Activated naive CD8-positive, alpha-beta T cell treated with anti-CD3 and anti-CD28 coated beads for 36 hours (primary cell): ENCODE measurements at places on chromosomes 13 and 19. TPM values are rescaled to one million over a fixed set of nuclear protein-coding genes. Genes with fewer than 3 reads are reported as not detected.
A peak's percentile ranks its signal among the peaks of the same experiment; 100 is the strongest.

Gene PSG1
- total RNA-seq = not detected

Gene SBK2
- not detected for total RNA-seq

Gene ODAD3
- 0.27 TPM for total RNA-seq

Gene PBX4
- total RNA-seq = 9.6 TPM

Gene ZC3H13
- 41.6 TPM for total RNA-seq

Gene STK11
- 55.8 TPM for total RNA-seq

Gene FCER2
- 1.7 TPM for total RNA-seq

Gene SHISA2
- 0.27 TPM for total RNA-seq

Gene ZFP28
- 4.3 TPM for total RNA-seq

Gene CYP4F2
- total RNA-seq = not detected

Gene SMIM17
- total RNA-seq = not detected

GRCh38 chr19:55255618-55256423 lies 3.0 kb downstream of the PPP6R1 start:
- no peaks in the 10 kb centered on the region for H3K27me3 ChIP-seq
- H3K36me3 ChIP-seq = peaks cover 56% of the 10 kb centered on the region
- peak overlapping the region; percentile 98 for H3K27ac ChIP-seq
- peaks cover 56% of the 10 kb centered on the region for H3K4me1 ChIP-seq
- H3K4me3 ChIP-seq = peak overlapping the region; percentile 100
- peak; percentile 73 for DNase-seq

DNA sequence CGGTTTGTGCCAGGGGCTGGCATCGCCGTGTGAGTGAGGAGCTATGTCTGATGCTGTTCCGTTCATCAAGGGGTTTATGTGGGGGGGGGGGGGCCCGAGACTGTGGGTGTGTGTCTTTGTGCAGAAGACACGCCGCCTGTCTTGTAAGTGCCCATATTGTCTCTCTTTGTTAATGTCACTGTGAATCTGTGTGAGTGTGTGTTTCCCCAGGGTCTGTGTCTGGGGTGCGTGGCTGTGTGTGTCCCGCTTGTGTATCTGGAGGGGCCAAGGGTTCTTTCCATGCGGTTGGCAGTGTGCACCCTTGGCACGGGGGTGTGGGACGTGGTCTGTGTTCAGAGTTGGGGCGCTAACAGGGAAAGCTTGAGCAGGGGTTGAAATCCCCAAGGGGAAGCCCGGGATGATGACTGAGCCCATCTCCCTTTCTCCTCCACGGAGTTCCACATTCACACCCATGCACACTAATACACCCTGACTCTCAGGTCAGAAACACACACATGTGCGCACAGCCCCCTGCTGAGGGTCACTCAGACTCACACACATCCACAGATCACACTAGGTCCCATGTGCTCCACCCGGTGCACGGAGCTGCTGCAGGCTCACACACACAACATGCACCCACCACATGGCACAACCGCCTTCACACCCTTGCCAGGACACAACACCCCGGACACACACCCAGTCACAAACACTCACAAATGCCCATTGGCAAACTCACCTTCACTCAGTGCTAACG lies 1.8 kb downstream of the NCAN start:
- no peak overlapping the region for H3K4me3 ChIP-seq
- no peak for DNase-seq
- H3K36me3 ChIP-seq = no peaks in the 10 kb centered on the region
- H3K27ac ChIP-seq = no peak overlapping the region

- H3K36me3 ChIP-seq = no peaks in the 10 kb centered on the region
- no peak overlapping the region for H3K27ac ChIP-seq
- H3K4me1 ChIP-seq = no peaks in the 10 kb centered on the region
- H3K4me3 ChIP-seq = no peak overlapping the region
- H3K27me3 ChIP-seq = peaks cover 11% of the 10 kb centered on the region
- DNase-seq = no peak
Observed at GRCh38 chr19:51754770-51755169, 3.1 kb upstream of the FPR1 start.

- H3K4me1 ChIP-seq = peaks cover 36% of the 10 kb centered on the region
- no peak overlapping the region for H3K4me3 ChIP-seq
- H3K36me3 ChIP-seq = peaks cover 13% of the 10 kb centered on the region
- no peak overlapping the region for H3K27ac ChIP-seq
Observed at GRCh38 chr13:26325876-26326275, 71.9 kb downstream of the CDK8 start.

GRCh38 chr13:87666831-87667230 lies 4.3 kb upstream of the SLITRK5 start:
- no peaks in the 10 kb centered on the region for H3K36me3 ChIP-seq
- peaks cover 2% of the 10 kb centered on the region for H3K4me1 ChIP-seq
- no peak overlapping the region for H3K27ac ChIP-seq

GRCh38 chr13:64206430-64207225 lies 2791.0 kb upstream of the PCDH20 start:
- no peak overlapping the region for H3K27ac ChIP-seq
- H3K36me3 ChIP-seq = no peaks in the 10 kb centered on the region
- no peaks in the 10 kb centered on the region for H3K27me3 ChIP-seq
- H3K4me1 ChIP-seq = no peaks in the 10 kb centered on the region

DNA sequence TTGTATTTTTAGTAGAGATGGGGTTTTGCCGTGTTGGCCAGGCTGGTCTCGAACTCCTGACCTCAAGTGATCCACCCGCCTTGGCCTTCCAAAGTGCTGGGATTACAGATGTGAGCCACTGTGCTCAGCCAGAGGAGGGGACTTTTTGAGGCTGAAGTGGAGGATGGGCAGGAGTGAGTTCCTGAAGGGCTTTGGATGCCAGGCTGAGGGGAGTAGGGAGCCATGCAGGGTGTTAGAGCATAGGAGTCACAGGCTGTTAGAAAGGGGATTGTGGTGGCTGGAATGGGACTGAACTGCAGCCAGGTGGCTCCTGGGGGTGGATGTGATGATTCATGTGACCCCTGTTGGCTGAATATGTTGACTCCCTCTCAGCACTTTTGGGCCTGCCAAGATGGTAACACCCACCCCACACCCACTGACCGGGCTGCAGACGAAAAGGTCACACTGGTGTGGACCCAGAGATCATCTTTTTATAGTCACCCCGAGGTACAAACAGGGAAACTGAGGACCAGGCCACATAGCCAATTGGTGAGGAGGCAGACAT lies 11.2 kb downstream of the CYP4F22 start:
- H3K27me3 ChIP-seq = no peaks in the 10 kb centered on the region
- no peak for DNase-seq
- H3K36me3 ChIP-seq = peaks cover 22% of the 10 kb centered on the region

- H3K27me3 ChIP-seq = no peaks in the 10 kb centered on the region
- no peaks in the 10 kb centered on the region for H3K36me3 ChIP-seq
- no peak overlapping the region for H3K4me3 ChIP-seq
- H3K27ac ChIP-seq = no peak overlapping the region
- no peaks in the 10 kb centered on the region for H3K4me1 ChIP-seq
Observed at GRCh38 chr13:67080351-67080750, 149.8 kb downstream of the PCDH9 start.

GRCh38 chr19:38975861-38976271 lies 324 bp upstream of the FBXO17 start:
- H3K4me3 ChIP-seq = no peak overlapping the region
- no peak overlapping the region for H3K27ac ChIP-seq
- H3K27me3 ChIP-seq = peaks cover 45% of the 10 kb centered on the region

DNA sequence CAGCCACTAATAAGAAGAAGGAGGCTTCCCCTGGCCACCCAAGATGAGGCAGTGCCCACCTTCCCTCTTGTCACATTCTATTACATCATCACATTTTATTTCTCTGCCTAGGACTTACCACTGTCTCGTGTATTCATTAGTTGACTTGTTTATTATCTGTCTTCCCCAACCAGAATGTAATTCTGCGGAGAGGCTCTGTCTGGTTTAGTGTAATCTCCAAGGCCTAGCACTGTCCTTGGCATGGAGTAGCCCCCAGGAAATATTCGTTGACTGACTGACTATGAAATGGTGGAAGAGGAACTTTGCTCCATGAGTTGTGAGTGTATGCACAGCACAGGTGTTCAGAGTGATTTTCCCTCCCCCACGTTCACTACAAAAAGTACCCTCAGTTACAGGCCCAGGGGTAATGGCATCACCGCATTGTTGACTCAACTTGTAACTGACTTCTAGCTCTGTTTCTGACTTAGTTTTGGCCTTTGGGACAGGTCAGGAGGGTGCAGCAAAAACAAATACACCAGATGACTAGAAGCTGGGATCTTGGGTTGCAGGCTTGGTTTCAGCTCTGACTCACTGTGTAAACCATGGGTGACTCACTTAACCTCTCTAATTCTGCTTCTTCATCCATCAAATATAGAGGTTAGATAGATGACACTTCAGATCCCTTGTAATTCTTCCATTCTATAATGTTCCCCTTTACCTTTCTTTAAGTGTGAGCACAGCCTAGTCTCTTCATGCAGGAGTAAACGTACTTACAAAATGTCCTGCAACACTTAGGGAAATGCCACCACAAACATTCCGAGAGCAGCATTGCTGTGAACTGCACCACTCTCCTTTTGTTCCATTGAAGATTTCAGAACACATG lies 229.7 kb downstream of the KCNRG start:
- no peak overlapping the region for H3K4me3 ChIP-seq
- H3K27ac ChIP-seq = peak overlapping the region; percentile 36
- H3K27me3 ChIP-seq = peaks cover under 1% of the 10 kb centered on the region
- H3K36me3 ChIP-seq = no peaks in the 10 kb centered on the region

DNA sequence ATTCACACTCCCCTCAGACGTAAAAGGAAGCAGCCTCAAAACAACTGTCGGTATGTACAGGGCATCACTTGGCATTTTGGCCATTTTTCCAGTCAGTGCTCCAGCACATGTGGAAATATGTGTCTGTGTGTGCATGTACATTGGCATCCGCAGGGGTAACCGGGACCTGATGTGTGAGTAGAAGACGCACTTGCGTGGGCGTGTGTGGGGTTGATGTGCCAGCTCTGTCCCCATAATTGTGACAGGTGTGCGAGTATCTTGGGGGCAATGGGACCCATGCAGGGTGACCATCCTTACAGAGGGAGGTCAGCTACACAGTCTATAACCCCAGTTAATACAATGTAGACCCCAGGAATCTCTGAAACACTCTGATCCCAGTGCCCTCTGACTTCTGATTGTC lies 7.3 kb upstream of the ZNF331 start:
- H3K27ac ChIP-seq = no peak overlapping the region
- DNase-seq = no peak
- no peaks in the 10 kb centered on the region for H3K27me3 ChIP-seq
- H3K4me1 ChIP-seq = no peaks in the 10 kb centered on the region
- no peak overlapping the region for H3K4me3 ChIP-seq
- peaks cover 71% of the 10 kb centered on the region for H3K36me3 ChIP-seq

- DNase-seq = no peak
- no peaks in the 10 kb centered on the region for H3K36me3 ChIP-seq
- no peak overlapping the region for H3K27ac ChIP-seq
- H3K27me3 ChIP-seq = no peaks in the 10 kb centered on the region
- H3K4me3 ChIP-seq = no peak overlapping the region
Observed at GRCh38 chr13:84654654-84655275, 772.5 kb upstream of the SLITRK1 start.

DNA sequence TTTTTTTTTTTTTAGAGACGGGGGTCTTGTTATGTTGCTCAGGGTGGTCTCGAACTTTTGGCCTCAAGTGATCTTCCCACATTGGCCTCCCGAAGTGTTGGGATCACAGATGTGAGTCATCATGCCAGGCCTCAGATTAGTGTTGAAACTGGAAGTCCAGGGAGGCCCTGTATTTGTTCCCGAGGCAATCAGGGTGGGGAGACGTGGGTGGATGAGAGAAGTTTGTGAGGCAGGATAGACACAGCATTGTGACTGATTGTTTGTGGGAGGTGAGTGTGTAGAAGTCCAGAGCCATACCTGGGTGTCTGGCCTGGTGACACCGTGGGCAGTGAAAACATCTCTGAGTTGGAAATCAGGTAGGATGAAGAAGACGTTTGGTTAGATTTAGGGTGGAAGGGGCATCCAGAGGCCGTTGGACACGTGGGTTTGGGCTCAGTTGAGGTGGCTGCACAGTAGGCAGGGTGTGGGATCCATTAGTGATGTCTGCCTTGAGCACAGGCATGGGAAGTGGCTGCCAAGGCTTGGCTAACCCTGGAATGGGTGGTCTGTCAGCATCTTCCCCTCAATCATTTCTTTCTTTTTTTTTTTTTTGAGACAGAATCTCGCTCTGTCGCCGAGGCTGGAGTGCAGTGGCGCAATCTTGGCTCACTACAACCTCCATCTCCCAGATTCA lies 12.4 kb downstream of the RTN2 start:
- no peak for DNase-seq
- H3K27me3 ChIP-seq = no peaks in the 10 kb centered on the region
- no peak overlapping the region for H3K4me3 ChIP-seq
- H3K27ac ChIP-seq = no peak overlapping the region
- no peaks in the 10 kb centered on the region for H3K36me3 ChIP-seq
- peaks cover 7% of the 10 kb centered on the region for H3K4me1 ChIP-seq

DNA sequence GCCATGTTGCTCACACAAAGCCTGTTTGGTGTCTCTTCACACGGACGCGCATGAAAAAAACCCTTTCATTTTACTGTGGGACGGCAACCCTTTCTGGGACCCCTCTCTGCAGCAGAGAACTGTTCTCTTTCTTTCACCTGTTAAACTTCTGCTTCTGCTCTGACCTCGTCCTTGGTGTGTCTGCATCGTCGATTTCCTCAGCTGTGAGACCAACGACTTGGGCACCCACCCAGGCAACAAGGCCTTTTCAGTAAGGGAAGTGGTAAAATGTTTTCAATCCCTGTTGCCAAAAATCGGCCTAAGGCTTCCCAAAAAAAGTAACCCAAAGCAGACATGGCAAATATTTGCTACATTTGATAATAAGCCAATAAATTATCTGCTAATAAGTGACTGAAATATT lies 515.3 kb downstream of the IRS2 start:
- peaks cover 8% of the 10 kb centered on the region for H3K27me3 ChIP-seq
- DNase-seq = no peak
- no peaks in the 10 kb centered on the region for H3K36me3 ChIP-seq
- H3K27ac ChIP-seq = no peak overlapping the region
- H3K4me1 ChIP-seq = no peaks in the 10 kb centered on the region

DNA sequence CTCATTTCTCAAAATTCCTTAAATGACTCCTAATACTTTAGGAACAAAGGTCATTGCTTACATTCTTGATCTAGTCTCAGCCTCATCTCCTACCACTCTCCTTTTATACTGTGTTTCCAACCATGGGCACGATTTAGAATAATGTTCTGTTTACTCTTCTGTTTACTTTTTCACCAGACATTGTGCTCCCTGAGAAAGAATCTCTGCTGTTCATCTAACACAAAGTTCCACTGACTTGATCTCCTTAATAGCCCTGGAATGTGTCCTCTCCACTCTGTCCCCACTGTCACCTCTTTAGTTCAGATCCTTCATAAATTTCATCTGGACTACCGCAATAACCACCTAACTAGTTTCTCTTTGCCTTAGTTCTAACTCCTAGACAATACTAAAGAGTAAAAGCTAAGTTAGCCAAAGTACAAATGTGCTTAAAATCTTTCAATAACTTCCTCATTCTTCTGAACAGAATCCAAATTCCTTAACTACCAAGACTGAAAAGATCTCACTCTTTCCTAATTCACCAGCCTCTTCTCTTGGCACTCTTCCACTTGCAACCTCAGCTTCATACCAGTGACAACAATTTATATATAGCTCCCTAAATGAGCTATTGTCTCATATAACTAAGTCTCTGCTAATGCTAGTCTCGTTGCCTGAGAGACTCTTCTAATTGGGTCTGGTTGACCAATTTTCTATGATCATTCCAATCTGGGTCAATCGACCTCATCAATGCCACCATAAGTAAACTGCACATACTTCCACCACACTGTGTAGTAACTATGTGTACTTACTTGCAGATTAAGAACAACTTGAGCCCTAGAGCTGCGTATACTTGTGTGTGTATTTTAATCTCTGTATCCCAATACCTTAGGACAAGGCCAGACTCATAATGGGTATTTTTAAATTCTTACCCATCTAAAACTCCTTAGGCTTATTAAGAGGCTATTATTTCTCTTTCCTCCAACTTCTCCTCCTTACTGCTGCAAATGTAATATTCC lies 179.9 kb downstream of the VWA8 start:
- peaks cover 6% of the 10 kb centered on the region for H3K36me3 ChIP-seq
- no peak for DNase-seq
- no peaks in the 10 kb centered on the region for H3K4me1 ChIP-seq
- H3K27ac ChIP-seq = no peak overlapping the region
- no peak overlapping the region for H3K4me3 ChIP-seq
